Thoracic aorta (tissue), 2 donors: ENCODE measurements at places on chromosomes 4 and X. TPM values are rescaled to one million over a fixed set of nuclear protein-coding genes. Genes with fewer than 3 reads are reported as not detected.

HTR2C gene
- total RNA-seq, result not detected

COX7B2 gene
- total RNA-seq, result not detected

SEL1L3 gene
- total RNA-seq, result 34.8 TPM

SLC9A7 gene
- total RNA-seq, result 6.7 TPM

CLGN gene
- total RNA-seq, result not detected

LARP7 gene
- 54.2 TPM for total RNA-seq

DKK2 gene
- total RNA-seq, result 2.2 TPM

RPS6KA6 gene
- total RNA-seq, result 8.5 TPM

C4orf50 gene
- 0.14 TPM for total RNA-seq

MAGEC3 gene
- total RNA-seq, result 1.8 TPM

BGN gene
- 1,777 TPM for total RNA-seq

UGT2B7 gene
- total RNA-seq, result not detected

ETDA gene
- total RNA-seq, result not detected

GRCh38 chr4:83917572-83917971 is 381.7 kb downstream of the GPAT3 start:
- H3K4me3 ChIP-seq, result no peak overlapping the region
- H3K4me1 ChIP-seq, result no peaks in the 10 kb centered on the region
- no peak for DNase-seq
- H3K36me3 ChIP-seq, result no peaks in the 10 kb centered on the region
- no peaks in the 10 kb centered on the region for H3K27me3 ChIP-seq

GRCh38 chr4:1170156-1170975 is 2.0 kb downstream of the SPON2 start:
- peaks cover 23% of the 10 kb centered on the region for H3K4me1 ChIP-seq
- no peak overlapping the region for H3K4me3 ChIP-seq
- no peak for DNase-seq

DNA sequence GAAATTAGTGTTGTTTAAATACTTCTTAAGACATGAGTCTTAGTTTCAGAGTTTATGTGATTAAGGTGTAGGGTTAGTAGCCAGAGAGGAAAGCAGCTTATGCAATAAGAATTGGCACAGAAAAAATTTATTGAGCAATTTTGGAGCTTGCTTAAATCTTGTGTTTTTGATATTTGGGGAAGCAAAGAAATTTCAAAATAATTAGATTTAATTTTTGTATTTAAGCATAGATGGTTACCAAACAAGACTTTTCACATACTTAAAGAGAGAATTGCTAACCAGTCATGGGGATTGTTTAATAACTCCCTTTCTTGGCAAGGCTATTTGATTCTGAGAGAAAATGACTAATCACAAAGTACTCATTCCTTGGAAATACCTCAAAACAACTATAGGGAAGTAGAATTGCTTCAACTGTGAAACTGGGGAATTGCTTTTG is 202.0 kb upstream of the GRID2 start:
- no peak for DNase-seq
- H3K36me3 ChIP-seq, result no peaks in the 10 kb centered on the region

- no peak overlapping the region for H3K27ac ChIP-seq
- H3K27me3 ChIP-seq, result no peaks in the 10 kb centered on the region
- no peaks in the 10 kb centered on the region for H3K4me1 ChIP-seq
- DNase-seq, result no peak
- no peaks in the 10 kb centered on the region for H3K36me3 ChIP-seq
These were observed 246.0 kb upstream of the HHIP start for GRCh38 chr4:144399927-144400326.

GRCh38 chr4:36321176-36321575 is 39.8 kb downstream of the DTHD1 start:
- H3K4me1 ChIP-seq, result no peaks in the 10 kb centered on the region
- no peak overlapping the region for H3K4me3 ChIP-seq
- H3K27me3 ChIP-seq, result no peaks in the 10 kb centered on the region
- H3K36me3 ChIP-seq, result no peaks in the 10 kb centered on the region
- no peak overlapping the region for H3K27ac ChIP-seq

DNA sequence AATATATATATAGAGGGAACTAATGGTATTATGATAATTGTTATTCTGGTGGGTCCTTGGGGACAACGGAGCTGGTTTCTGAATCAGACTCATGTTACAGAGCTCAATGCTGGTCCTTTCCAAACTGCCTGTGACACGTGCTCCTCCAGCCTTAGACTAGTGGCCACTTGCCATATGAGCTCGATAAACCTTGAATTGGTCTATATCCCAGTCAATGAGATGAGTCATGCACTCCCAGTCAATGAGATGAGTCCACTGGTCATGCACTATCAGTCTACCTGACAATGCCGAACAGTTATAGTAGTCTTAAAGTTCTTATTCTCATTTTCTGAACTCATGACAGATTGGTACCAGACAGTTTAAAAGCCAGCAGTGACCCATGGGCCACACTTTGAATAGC is 325.2 kb downstream of the LDB2 start:
- H3K36me3 ChIP-seq, result no peaks in the 10 kb centered on the region
- no peak for DNase-seq
- H3K27ac ChIP-seq, result no peak overlapping the region
- H3K4me1 ChIP-seq, result peaks cover 4% of the 10 kb centered on the region
- no peaks in the 10 kb centered on the region for H3K27me3 ChIP-seq

- H3K36me3 ChIP-seq, result no peaks in the 10 kb centered on the region
- no peaks in the 10 kb centered on the region for H3K27me3 ChIP-seq
- no peak for DNase-seq
- peak overlapping the region; percentile 14 for H3K4me3 ChIP-seq
- no peaks in the 10 kb centered on the region for H3K4me1 ChIP-seq
- H3K27ac ChIP-seq, result no peak overlapping the region
These were observed 9.9 kb upstream of the SLC25A43 start for GRCh38 chrX:119389214-119389613.

- no peak overlapping the region for H3K4me3 ChIP-seq
- H3K36me3 ChIP-seq, result no peaks in the 10 kb centered on the region
- H3K4me1 ChIP-seq, result no peaks in the 10 kb centered on the region
- DNase-seq, result no peak
- H3K27me3 ChIP-seq, result no peaks in the 10 kb centered on the region
- H3K27ac ChIP-seq, result no peak overlapping the region
These were observed 215.3 kb upstream of the CXorf66 start for GRCh38 chrX:140180585-140180984.

DNA sequence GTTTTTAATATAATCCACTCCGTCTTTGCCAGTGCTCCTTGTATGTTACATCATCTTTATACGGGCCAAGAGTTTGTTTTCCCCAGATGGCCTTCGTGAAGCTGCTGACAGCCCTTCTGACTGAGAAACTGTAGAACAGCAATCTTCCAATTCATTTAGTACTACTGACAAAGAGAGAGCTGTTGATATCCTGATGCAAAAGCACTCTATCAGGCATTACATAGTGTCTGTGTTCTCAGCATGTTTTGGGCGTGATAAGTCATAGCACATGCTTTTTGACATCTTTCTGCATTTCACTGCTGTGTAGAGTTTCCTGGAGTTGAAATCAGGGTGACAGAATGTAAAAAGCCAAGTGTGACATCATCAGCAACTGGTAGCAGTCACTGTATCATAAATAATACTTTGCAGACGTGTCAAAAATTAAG is 746.3 kb upstream of the FAM241A start:
- H3K27me3 ChIP-seq, result no peaks in the 10 kb centered on the region
- H3K4me1 ChIP-seq, result peaks cover 14% of the 10 kb centered on the region
- no peak overlapping the region for H3K4me3 ChIP-seq
- no peak overlapping the region for H3K27ac ChIP-seq

GRCh38 chr4:158192439-158193158 is 17.7 kb upstream of the TMEM144 start:
- peaks cover 50% of the 10 kb centered on the region for H3K4me1 ChIP-seq
- H3K27me3 ChIP-seq, result no peaks in the 10 kb centered on the region
- peak overlapping the region; percentile 90 for H3K27ac ChIP-seq
- H3K36me3 ChIP-seq, result no peaks in the 10 kb centered on the region
- no peak overlapping the region for H3K4me3 ChIP-seq
- DNase-seq, result no peak

- no peak overlapping the region for H3K27ac ChIP-seq
- peak overlapping the region; percentile 75 for H3K4me3 ChIP-seq
- no peaks in the 10 kb centered on the region for H3K4me1 ChIP-seq
- H3K27me3 ChIP-seq, result no peaks in the 10 kb centered on the region
These were observed 1.2 kb downstream of the CXCL3 start for GRCh38 chr4:74037076-74037955.

- no peaks in the 10 kb centered on the region for H3K36me3 ChIP-seq
- H3K27ac ChIP-seq, result peak overlapping the region; percentile 41
- DNase-seq, result no peak
These were observed 228.8 kb downstream of the SHROOM3 start for GRCh38 chr4:76663824-76664223.

GRCh38 chr4:24598025-24598424 is 13.7 kb upstream of the DHX15 start:
- no peak overlapping the region for H3K27ac ChIP-seq
- no peak for DNase-seq
- H3K27me3 ChIP-seq, result no peaks in the 10 kb centered on the region
- no peak overlapping the region for H3K4me3 ChIP-seq

GRCh38 chr4:121112530-121112929 is 40.2 kb upstream of the NDNF start:
- H3K36me3 ChIP-seq, result no peaks in the 10 kb centered on the region
- H3K4me1 ChIP-seq, result no peaks in the 10 kb centered on the region
- no peak overlapping the region for H3K27ac ChIP-seq
- no peak for DNase-seq
- no peak overlapping the region for H3K4me3 ChIP-seq
